ENCODE measurements at places on chromosomes 12 and 14. TPM values are rescaled to one million over a fixed set of nuclear protein-coding genes. Genes with fewer than 3 reads are reported as not detected.
A peak's percentile ranks its signal among the peaks of the same experiment; 100 is the strongest.

GRCh38 chr14:43903209-43903608 lies 603.9 kb downstream of the FSCB start:
- H3K27me3 ChIP-seq, result no peaks in the 10 kb centered on the region
- H3K27ac ChIP-seq, result no peak overlapping the region
- no peaks in the 10 kb centered on the region for H3K36me3 ChIP-seq

GRCh38 chr12:124024776-124025175 lies 51.8 kb downstream of the ZNF664 start:
- peaks cover 69% of the 10 kb centered on the region for H3K4me1 ChIP-seq
- H3K27ac ChIP-seq, result peak overlapping the region; percentile 82
- no peak overlapping the region for H3K4me3 ChIP-seq
- peaks cover 4% of the 10 kb centered on the region for H3K36me3 ChIP-seq

GRCh38 chr14:102315121-102315520 lies 4.4 kb upstream of the ZNF839 start:
- DNase-seq, result no peak
- H3K4me1 ChIP-seq, result peaks cover 59% of the 10 kb centered on the region
- H3K36me3 ChIP-seq, result no peaks in the 10 kb centered on the region
- peak overlapping the region; percentile 85 for H3K4me3 ChIP-seq

GRCh38 chr12:53098354-53098981 lies 1.0 kb downstream of the IGFBP6 start:
- peak overlapping the region; percentile 95 for H3K27ac ChIP-seq
- peaks cover 5% of the 10 kb centered on the region for H3K27me3 ChIP-seq
- DNase-seq, result peak; percentile 76
- peak overlapping the region; percentile 95 for H3K4me3 ChIP-seq
- no peaks in the 10 kb centered on the region for H3K36me3 ChIP-seq

DNA sequence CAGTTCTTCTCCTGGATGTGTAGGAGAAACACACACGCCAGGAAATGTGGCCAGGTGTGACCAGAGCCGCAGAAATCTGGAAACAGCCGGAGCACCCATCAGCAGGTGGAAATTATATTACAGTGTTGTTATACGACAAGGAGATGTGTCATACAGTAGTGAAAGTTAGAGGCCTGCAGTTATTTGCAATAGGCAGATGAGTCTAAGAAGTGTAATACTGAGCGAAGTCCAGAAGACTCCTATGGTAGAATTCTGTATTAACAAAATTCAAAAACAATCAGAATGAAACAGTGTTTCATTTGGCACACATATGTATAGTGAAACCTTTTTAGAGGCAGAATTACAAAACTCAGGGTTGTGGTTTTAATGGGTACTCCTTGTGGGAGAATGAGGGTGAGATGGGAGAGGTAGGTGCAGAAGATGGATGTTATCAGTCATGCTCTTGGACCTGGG lies 39.3 kb upstream of the AMN start:
- H3K27ac ChIP-seq, result no peak overlapping the region
- no peak for DNase-seq
- no peak overlapping the region for H3K4me3 ChIP-seq
- no peaks in the 10 kb centered on the region for H3K4me1 ChIP-seq
- H3K36me3 ChIP-seq, result peaks cover 10% of the 10 kb centered on the region

Gene WNT1
- not detected for total RNA-seq
